ENCODE measurements at places on chromosomes 1 and 21. TPM values are rescaled to one million over a fixed set of nuclear protein-coding genes. Genes with fewer than 3 reads are reported as not detected.

TMEM125 gene
- 13.6 TPM for total RNA-seq

F5 gene
- not detected for total RNA-seq

CCDC27 gene
- total RNA-seq, result not detected

AMY1C gene
- not detected for total RNA-seq

DNA sequence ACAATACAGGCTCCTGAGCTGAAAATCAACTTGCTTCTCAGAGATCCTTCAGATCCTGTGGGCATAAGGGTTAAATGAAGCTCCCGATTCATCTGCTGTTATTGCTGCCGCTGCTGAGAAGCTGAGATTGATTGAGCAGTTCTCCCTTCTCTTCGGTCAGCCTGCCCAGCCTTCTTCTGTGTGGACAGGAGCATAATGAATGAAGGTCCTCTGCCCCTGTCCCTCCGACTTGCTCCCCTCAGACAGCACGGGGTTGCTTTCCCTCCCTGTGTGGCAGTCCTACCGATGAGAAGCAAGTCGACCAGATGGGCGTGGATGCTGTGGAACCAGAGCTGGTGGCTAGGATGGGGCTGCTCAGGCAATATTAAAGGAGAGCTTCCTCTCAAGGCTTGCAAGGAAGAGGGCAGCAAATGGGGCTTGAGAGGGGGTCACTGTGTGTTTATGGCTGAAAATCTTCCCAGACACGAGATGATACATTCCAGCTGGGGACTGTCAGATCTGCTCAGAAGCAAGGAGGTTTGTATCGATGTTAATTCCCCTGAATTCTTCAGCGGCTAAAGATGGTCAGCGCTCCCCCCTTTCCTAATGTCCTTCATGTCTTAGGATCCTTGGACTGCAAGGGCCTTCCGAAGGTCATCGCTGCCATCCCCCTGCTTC, 63.9 kb upstream of the GOLT1A start:
- H3K27ac ChIP-seq, result peak overlapping the region; percentile 40
- no peak overlapping the region for H3K4me3 ChIP-seq
- H3K4me1 ChIP-seq, result peaks cover 84% of the 10 kb centered on the region
- no peaks in the 10 kb centered on the region for H3K27me3 ChIP-seq
- H3K36me3 ChIP-seq, result peaks cover 17% of the 10 kb centered on the region

DNA sequence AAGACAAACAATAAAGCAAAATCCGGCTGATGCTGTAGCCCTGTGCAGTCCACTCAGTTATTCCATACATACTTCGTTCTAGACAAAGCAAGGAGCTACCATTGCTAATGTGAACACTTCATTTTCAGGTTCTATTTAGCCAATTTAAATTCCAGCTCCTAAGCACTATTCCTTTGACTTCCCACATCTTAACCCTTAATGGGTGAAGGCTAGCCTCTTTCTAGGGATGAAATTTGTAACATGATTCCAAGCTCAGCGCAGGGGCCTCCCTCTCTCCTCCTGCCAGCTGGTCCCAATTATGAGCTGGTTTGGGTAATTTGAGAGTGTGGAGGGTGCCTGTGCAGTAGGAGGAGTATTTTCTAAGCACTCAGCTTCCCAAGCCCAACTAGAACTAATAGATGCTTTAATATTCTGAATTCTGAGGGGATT, 53.9 kb upstream of the PTGFRN start:
- peak overlapping the region; percentile 45 for H3K27ac ChIP-seq
- H3K27me3 ChIP-seq, result no peaks in the 10 kb centered on the region
- no peak overlapping the region for H3K4me3 ChIP-seq
- DNase-seq, result no peak

DNA sequence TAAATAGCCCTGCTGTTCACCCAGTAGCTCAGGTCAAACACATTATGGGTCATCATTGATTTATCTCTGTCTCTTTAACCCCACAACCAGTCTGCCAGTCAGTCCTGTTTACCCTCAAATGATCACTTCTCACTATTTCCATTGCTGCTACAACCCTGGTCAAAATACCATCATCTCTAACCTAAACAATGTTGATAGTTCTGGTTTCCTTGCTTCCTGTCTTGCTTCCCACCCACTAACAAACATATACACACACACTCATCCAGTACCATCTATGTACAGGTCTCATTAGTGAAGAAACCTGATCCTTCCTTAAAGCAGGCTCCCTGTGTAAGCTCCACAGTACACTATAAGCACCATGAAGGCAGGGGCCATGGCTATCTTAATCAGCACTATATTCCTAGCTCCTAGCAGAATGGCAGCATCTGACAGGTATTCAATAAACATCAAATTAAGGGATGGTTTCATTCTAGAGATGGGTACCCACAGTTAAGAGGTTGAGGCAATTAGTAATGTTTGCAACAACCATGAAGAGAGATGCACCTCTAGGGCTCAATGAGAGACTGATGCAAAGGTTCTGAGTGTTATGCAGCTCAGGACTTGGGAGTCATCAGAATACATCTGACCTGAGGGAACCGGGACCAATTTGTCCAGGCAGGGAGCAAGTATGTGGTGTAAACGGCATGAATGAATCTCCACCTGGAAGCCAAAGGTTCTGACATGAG, 10.0 kb upstream of the TGFBR3 start:
- no peaks in the 10 kb centered on the region for H3K27me3 ChIP-seq
- no peak for DNase-seq
- H3K36me3 ChIP-seq, result no peaks in the 10 kb centered on the region
- no peak overlapping the region for H3K4me3 ChIP-seq

DNA sequence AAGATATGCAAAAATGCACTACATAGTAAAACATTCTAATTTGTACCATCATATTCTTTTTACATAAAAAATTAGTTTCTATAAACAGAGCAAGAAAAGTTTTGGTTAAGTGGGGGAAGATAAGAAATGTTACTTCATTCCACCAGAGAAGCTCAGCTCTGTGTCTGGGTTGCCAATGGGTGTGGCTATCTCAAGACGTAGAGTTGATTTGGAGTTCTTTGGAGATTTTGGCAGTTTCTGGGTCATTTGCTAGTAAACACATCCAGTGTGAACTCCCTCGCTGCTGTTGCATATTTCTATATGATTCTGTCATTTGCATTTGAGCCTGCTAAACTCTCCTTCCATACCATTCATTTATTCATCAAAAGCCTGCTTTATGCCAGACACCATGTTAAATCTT, 7.2 kb downstream of the RGL1 start:
- no peaks in the 10 kb centered on the region for H3K36me3 ChIP-seq
- peak; percentile 49 for DNase-seq
- peak overlapping the region; percentile 45 for H3K27ac ChIP-seq

DNA sequence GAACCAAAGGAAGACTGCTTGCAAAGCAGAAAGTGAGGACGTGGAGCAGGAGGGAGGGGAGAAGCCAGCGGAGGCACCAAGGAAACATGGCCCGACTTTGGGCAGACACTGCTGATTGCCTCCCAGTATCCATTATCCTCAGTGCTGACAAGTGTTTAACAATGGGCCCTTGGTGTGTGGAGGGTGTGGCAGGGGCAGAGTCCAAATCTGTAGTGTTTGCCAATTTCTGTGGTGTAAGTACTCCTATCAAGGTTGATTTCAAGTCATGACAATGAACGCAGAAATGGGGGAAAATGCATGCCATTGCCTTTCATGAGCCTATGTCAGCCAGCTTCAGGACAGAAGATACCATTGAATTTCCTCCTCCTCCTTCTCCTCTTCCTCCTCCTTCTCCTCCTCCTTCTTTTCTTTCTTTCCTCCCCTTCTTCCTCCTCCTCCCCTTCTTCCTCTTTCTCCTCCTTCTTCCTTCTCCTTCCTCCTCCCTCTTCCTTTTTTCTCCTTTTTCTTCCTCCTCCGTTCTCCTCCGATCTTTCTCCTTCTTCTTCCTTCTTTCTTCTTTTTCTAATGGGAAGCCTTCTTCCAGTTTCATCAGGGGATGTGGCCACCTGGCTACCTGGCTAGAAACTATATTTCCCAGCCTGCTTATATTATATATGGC, 10.3 kb upstream of the PHC2 start:
- no peaks in the 10 kb centered on the region for H3K27me3 ChIP-seq
- no peak overlapping the region for H3K4me3 ChIP-seq
- DNase-seq, result no peak
- no peaks in the 10 kb centered on the region for H3K36me3 ChIP-seq

DNA sequence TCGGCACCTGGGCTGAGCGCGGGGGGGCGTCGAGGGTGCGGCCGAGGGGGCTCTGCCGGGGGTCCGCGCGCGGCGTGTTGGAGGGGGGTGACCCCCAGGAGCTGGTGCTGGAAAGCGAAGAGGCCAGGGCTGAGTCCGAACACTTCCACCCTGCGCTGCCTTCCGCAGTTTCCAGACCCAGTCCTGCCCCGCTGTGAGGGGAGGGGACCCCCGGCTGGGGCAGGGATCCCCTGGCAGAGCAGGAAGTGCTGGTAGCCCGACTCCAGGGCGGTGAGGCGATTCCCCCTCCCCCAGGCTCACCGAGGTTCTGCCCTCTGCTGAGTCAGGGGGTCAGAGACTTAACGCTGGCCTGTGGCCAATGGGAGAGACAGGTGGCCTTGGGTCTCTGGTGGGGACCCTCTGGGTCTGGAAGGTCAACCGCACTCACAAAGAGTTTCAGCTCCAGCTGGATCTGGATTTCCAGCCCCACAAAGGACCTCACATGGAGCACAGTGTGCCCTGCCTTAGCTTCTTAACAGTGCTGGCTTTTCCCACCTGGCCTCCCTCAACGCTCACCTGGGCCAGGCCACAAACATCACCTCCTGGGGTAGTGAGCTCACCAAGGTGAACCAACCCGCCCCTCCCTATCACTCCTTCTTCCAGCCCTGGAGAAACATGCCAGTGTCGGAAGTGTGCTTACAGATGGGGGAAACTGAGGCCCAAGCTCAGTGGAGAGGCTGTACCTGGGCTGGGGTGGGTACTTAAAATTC, 39.8 kb upstream of the SYNC start:
- H3K27me3 ChIP-seq, result no peaks in the 10 kb centered on the region
- peak overlapping the region; percentile 97 for H3K27ac ChIP-seq
- H3K4me3 ChIP-seq, result peak overlapping the region; percentile 85
- no peaks in the 10 kb centered on the region for H3K36me3 ChIP-seq
- peak; percentile 52 for DNase-seq
- H3K4me1 ChIP-seq, result peaks cover 33% of the 10 kb centered on the region

Data from stomach (tissue), 19 donors.